ENCODE measurements at places on chromosomes 7 and 10.

GRCh38 chr7:74467876-74468275, 14.2 kb downstream of the GTF2IRD1 start:
- no peak for DNase-seq

- no peak for DNase-seq
Measured at GRCh38 chr7:84331616-84332015, 137.0 kb upstream of the SEMA3A start.

GRCh38 chr7:18455606-18456005, 39.9 kb upstream of the HDAC9 start:
- DNase-seq, result no peak

GRCh38 chr7:38112075-38112474, 66.0 kb upstream of the STARD3NL start:
- DNase-seq, result no peak

- no peak for DNase-seq
Measured at GRCh38 chr7:151249732-151250072, 1.2 kb upstream of the SMARCD3 start.

- DNase-seq, result no peak
Measured at GRCh38 chr7:99301496-99301895, 24.2 kb upstream of the ARPC1A start.

DNA sequence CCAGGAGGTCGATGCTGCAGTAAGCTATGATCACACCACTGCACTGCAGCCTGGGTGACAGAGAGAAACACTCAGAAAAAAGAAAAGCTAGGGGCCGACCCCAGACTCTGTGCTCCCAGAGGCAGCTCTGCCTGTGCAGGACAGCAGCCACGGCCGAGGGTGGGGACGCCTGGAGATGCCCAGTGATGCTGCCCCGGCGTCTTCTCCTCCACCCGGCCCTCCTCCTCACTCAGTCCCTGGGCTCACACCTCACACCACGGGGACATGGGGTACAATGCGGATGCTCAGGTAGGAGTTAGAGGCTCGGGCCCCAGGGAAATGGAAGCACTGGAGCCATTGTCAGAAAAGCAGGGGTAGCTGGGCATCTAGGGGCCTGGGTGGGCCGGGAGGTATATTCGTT, 46.3 kb upstream of the ELFN1 start:
- DNase-seq, result no peak

DNA sequence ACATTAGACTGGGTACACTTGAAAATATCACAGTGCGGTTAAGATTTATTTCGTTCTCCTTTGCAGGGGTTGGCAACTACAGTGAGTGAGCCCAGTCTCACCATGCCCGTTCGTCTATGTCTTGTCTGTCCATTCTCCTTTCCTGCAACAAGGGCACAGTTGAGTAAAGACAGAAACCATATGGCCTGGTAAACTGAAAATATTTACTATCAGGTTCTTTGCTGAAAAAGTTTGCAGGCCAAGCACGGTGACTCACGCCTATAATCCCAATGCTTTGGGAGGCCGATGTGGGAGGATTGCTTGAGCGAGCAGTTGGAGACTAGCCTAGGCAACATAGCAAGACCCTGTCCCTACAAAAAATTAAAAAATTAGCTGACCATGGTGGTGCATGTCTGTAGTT, 11.4 kb upstream of the KCTD7 start:
- DNase-seq, result no peak

GRCh38 chr10:30041196-30042105, 17.9 kb downstream of the JCAD start:
- DNase-seq, result no peak

DNA sequence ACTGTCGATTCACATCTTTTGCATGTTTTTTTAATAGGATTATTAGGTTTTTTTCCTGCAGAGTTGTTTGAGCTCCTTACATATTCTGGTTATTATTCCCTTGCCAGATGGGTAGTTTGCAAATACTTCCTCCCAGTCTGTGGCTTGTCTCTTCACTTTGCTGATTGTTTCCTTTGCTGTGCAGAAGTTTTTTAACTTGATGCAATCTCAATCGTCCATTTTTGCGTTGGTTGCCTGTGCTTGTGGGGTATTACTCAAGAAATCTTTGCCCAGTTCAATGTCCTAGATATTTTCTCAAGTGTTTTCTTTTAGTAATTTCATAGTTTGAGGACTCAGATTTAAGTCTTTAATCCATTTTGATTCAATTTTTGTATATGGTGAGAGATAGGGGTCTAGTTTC, 95.4 kb downstream of the TBXAS1 start:
- no peak for DNase-seq

DNA sequence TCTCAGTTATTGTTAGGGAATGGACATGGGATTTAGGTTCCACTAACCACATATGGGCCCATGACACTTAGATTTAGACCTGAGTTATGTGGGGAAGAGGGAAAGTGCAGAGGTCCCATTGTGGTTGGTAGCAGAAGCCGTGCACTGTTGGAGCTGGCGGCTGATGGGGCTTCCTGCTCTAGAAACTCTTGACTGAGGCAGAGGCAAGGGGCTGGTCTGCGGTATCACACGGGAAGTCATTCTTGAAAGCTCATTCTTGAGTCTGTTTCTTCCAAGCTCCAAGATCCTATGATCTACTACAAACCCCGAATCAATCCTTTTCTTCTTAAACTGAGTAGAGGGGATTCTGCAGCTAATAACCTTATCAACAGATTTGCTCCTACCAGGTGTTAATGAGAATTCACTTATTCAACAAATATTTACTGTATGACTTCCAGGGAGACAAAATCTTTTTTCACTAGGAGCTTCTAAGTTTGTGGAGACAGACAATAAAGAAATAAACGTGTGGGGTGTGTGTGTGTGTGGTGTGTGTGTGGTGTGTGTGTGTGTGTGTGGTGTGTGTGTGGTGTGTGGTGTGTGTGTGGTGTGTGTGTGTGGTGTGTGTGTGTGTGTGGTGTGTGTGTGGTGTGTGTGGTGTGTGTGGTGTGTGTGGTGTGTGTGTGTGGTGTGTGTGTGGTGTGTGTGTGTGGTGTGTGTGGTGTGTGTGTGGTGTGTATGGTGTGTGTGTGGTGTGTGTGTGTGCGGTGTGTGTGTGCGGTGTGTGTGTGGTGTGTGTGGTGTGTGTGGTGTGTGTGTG, 57.1 kb downstream of the AOC1 start:
- DNase-seq, result peak; percentile 24

- no peak for DNase-seq
Measured at GRCh38 chr7:127598318-127598717, 4.8 kb downstream of the FSCN3 start.

DNA sequence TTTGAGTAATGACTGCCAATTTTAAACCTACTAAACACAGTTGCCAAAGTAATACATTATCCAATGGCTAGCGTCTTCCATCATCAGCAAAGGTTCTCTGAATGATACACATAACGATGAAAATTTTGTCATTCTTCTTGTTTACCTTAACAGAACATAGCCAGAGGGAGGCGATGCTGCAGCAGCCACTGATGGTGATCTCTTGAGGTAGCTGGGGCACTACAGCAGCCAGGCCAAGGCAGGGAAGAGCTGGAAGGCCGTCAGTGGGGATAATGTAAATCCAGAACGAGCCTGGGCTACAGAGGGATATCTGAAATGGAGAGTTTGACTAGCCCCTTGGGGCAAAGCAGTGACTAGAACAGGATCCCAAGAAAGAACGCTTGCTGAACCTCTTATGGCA, 38.8 kb downstream of the PRPS1L1 start:
- no peak for DNase-seq

- no peak for DNase-seq
Measured at GRCh38 chr7:92133133-92133736, 1.0 kb downstream of the CYP51A1 start.

GRCh38 chr10:109886781-109887140, 36.5 kb downstream of the XPNPEP1 start:
- DNase-seq, result no peak

- DNase-seq, result no peak
Measured at GRCh38 chr10:63651864-63652263, 130.7 kb downstream of the REEP3 start.

DNA sequence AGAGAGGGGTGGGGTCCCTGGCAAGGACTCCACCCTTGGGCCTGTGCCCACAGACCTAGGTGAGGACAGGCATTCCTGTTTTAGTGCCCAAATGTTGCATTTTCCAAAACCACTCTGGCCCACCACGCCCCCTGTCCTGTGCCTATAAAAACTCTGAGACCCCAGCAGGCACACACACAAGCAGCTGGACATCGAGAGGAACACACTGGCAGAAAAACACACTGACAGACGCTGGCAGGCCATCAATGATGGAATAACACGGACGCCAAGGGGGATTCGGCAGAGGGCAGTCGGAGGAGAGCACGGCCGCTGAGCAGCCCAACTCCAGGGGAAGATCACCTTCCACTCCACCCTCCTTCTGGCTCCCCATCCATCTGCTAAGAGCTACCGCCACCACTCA, 386.9 kb upstream of the AUTS2 start:
- DNase-seq, result no peak
